ELR (cell line): ENCODE measurements at places on chromosomes 13 and 19.

- DNase-seq = no peak
Measured at GRCh38 chr19:35990771-35991730, 3.9 kb upstream of the SDHAF1 start.

- no peak for DNase-seq
Measured at GRCh38 chr19:49469828-49470614, 4.0 kb upstream of the FLT3LG start.

DNA sequence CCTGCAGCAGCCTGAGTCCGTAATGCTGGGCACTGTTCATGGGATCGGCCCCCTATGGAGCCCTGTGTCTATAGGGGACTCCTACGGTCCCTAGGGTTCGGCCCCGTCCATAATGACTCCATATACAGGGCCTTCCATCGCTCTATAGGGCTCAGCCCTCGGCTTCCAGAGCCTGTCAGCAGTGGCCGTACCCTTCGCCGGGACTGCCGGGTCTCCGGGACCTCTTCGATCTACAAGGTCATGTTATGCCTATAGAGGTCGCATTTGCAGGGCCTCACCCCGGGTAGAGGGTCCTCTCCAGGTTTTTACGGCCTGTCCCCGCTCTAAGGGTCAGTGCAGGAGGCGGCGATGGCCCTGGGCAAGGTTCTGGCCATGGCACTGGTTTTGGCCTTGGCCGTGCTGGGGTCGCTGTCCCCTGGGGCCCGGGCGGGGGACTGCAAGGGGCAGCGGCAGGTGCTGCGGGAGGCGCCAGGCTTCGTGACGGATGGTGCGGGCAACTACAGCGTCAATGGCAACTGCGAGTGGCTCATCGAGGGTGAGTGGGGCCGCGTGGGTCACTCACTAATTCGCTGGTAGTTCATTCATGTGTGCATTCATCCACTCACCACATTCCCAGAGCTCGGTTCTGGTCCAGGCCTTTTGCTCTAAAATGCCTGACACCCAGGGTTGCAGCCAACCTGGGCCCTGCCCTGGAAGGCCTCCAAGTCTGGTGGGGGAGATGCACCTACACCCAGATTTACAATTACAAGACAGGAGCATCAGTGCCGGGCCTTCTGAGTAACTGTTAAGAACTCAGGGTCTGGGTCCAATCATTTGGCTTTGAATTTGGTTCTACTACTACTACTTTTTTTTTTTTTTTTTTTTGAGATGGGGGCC is 699 bp downstream of the MEGF8 start:
- peak; percentile 28 for DNase-seq

- peak; percentile 72 for DNase-seq
Measured at GRCh38 chr19:1825909-1826556, 14.0 kb upstream of the ATP8B3 start.

- DNase-seq = peak; percentile 91
Measured at GRCh38 chr13:85497652-85498051, 301.6 kb downstream of the SLITRK6 start.

- DNase-seq = no peak
Measured at GRCh38 chr19:50516456-50516855, 2.7 kb upstream of the ASPDH start.

GRCh38 chr19:18475762-18476331 is 37.9 kb upstream of the ISYNA1 start:
- DNase-seq = no peak
